ENCODE measurements at places on chromosomes 11 and 22. TPM values are rescaled to one million over a fixed set of nuclear protein-coding genes. Genes with fewer than 3 reads are reported as not detected.

Gene ANO5
- 1.4 TPM for total RNA-seq

Gene C11orf21
- 1.5 TPM for total RNA-seq

Gene MMP7
- not detected for total RNA-seq

GRCh38 chr22:47474895-47475294, 712.4 kb downstream of the TBC1D22A start:
- no peak for DNase-seq

- no peak for DNase-seq
These were observed 200.1 kb upstream of the POU2AF2 start for GRCh38 chr11:111045407-111045803.

DNA sequence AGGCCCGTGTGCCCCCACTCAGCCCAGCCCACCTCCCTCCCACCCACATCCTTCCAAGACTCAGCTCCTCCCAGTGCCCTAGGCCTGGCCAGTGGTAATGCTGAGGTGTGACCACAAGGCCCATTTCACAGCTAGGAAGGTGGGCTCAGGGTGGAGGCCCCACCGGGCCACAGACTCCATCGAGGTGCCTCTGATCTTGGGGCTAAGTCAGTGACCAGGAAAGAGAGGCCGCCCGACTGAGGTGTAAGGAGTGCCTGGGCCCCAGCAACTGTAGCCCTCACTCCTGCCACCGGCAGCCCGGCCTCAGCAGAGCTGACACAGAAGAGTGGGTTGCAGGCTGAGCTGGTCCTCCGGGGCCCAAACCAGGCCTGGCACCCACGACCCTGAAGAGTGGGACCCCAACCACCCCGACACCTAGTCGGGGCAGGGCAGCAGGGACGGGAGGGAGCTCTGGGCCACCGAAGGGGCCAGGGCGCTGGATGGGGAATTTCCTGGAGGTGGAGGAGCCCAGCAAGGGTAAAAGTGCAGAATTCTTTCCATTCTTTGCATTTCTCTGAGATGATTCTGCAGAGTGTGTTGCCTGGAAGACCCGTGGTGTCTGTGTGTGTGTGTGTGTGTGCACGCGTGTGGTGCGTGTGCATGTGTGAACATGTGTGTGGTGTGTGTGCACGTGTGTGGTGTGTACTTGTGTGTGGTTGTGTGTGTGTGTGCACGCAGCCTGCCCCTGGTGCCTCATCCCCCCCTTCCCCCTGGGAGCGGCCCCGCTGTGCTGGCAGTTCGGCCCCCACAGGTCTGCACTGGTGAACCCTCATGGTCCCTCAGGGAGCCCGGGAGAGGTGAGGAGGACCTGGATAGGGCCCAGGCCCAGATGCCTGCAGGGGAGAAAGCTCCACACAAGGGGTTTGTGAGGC, 8.3 kb upstream of the PIM3 start:
- DNase-seq: no peak

DNA sequence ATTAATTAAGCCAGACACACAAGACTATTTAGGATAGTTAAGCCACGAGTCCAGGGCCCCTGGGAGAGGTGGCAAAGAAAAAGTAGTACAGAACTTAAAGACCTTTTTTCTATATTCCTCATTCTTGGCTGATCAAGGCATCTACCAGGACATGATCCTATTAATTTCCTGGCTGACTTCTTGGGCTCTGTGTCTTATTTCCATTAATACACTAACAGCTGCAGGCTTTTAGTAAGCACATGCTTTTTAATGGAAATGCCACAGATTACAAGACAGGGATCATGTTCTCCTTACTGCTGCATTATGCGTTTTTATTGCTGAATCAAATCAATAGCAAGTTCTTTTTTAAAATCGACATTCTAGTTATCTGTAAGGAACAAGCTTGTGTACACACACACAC, 35.2 kb downstream of the BTG4 start:
- no peak for DNase-seq

DNA sequence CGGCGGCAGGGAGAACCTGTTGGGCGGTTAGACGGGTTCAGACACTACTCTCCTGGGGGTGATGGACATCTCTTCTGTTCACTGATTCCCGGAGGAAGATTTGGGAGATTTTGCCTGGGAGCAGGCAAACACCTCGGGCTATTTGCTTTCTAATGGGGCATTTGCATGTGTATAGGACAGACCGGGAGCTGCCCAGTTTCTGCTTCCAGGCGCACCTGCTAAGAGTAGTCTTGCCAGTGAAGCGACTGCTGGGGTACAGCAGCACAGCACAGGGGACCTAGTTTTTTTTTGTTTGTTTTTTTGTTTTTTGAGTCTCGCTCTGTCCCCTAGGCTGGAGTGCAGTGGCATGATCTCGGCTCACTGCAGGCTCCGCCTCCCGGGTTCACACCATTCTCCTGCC, 6.8 kb upstream of the H19 start:
- DNase-seq: no peak

GRCh38 chr11:121763526-121763925, 310.8 kb upstream of the SORL1-AS1 start:
- DNase-seq: no peak

DNA sequence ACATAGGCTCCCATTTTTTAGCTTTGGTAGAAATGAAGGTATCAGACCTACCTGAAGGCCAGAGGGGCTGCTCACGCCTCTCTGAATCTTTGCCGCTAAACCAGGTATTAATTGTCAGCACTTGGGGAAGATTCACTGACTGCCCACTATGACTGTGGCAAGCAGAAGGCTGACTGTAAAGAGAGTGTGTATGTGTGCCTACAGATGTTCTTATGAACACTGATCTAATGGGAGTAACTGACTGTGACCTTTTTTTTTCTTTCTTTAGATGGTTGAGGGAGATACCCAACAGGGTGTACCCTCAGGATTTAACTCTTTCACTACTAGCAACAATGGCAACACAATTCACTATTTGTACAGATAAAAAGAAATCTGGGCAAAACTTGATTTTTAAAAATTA, at the start of gene RAG2:
TSS of gene RAG2 (minus strand) at position 186 of the 400 bp plus-strand sequence. CDS start 4,068 bp downstream, outside the sequence.
- DNase-seq: no peak

GRCh38 chr22:27345691-27346090, 455.9 kb downstream of the MN1 start:
- no peak for DNase-seq

DNA sequence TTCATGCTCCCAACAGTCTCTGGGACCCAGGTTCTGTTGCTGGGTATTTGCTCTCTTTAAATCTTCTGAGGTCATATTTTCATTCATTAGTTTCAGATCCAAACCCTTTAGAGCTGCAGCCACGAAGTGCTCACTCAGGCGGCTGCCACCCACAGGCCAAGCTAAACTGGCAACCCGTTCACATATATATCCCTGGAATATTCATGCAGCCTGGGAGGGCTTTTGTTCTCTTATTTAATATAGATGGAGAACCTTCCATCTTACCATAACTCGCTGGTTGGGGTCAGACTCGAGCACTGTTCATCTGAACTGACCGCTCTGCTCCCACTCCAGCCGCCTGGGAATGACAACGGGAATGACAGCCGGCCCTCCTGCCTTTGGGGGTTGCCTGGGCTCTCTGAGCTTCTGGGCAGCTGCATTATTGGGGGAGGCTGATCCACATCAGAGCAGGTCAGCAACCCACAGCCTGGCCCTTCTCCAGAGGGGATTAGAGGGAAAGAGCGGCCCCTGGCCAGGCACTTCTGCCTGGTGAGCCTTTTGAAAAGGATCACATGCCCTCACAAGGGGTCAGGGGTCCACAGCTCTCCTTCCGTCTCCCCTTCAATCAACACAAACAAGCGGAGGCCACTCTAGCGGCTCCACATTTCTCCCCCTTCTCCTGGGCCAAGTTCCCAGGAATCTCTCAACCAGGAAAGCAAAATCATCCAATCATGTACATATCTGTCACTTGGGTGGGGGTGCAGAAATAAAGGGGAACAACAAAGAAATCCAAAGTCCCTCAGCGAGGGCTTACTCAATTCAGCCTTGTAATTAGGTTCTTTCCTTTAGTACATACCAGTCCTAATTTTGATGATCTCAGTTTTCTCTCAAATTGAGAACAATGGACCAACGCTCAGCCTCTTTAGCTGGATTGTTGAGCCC, 11.8 kb downstream of the TMEM184B start:
- DNase-seq: no peak

DNA sequence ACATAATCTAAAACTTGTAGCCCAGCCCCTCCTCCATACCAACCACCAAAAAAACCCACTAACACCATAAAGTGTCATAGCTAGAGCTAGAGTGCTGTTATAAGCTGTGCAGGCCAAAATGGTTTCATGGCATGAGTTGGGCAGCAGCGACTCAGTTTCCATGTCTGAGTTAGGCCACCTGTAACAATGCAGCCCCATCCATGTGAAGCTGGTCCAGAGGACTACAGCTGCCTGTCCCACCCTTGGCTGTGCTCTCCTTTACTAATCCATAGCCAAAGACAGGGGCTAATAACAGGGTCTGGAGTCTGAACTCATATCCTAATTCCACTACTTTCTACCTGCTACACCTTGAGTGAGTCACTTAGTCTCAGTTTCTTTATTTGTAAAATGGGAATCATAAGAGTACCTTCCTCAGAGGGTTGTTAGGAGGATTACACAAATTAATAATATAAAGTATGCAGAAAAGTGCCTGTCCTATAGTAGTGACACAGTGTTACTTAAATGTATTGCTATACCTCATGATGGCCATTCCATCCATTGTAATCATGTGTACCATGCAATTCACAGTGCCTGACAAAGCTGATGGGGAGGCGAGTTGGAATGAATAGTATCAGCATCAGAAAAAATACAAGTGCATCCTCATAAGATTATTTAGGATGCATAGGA, 20.6 kb downstream of the KCNQ1OT1 start:
- no peak for DNase-seq

Measured in H4 (cell line).